Left renal pelvis (tissue), 4 donors: ENCODE measurements at places on chromosomes 16 and 17.
A peak's percentile ranks its signal among the peaks of the same experiment; 100 is the strongest.

- no peak for DNase-seq
These were observed 3.7 kb downstream of the PRSS8 start for GRCh38 chr16:31131841-31132271.

- peak; percentile 81 for DNase-seq
These were observed at the start of gene SPAG9 for GRCh38 chr17:51120739-51121619. Gene SPAG9 (minus strand): TSS chr17:51120868. CDS start chr17:51120656, 212 bp downstream.

DNA sequence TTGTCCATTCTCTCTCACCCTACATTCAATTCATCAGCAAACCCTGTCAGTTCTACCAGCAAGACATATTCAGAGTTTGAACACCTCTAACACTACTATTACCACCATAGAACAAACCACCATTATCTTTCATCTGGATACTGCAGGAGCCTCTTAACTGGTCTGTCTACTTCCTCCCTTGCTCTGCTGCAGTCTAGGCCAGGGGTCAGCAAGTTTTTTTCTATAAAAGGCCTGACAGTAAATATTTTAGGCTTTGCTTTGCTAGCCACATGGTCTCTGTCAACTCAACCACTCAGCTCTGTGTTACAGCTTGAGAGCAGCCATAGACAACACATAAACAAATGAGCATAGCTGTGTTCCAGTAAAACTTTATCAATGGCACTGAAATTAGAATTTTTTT, 13.8 kb downstream of the KCTD19 start:
- no peak for DNase-seq

DNA sequence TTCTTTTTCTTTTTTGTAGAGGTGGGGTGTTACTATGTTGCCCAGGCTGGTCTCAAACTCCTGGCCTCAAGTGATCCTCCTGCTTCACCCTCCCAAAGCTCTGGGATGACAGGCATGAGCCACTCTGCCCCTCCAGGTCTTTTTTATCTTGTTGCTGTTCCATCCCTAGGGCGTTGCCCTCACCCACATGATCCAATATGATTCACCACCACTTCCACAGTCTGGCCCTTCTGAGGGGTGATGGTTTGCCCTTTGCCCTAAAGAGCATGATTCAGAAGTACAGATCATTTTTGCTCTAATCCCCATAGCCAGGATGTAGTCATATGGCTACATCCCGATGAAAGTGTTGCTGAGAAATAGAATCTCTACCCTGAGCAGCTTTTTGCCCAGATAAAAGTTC, 18.8 kb downstream of the STX4 start:
- no peak for DNase-seq

DNA sequence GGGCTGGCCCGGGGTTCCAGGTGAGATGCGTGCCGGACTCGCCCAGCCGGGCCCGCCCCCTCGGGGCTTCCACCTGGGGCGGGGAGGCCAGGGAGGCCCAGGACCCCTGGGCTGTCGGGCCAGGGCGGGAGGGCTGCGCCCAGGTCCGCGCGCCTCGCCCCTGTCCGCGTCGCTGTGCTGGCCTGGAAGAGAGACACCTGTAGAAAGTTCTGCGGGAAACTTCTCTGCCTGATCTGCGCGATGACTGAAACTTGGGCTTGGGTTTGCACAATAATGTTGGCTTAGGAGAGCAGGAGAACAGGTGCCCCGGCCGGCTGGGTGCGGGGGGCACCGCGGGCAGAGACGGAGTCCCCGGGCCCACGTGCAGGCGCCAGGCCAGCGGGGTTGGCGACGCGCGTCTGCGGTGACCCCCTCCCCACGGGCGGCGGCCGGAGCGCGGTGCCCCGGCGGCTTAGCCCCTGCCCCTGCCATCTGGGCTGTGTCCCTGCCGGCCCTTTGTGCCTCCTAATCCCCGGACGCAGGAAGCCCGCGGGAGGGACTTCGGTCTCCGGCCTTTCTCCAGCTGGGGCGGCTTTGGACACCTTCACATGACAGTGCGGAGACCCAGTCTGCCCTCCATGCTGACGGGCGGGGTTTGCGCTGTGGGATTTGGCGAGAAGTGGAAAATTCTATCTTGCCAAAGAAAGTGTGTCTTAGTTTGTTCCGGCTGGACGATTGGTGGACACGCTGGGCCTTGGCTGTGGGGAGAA, 483 bp downstream of the LLGL2 start:
- no peak for DNase-seq

- DNase-seq: no peak
These were observed 5.7 kb downstream of the GOSR2 start for GRCh38 chr17:46928467-46929261.

DNA sequence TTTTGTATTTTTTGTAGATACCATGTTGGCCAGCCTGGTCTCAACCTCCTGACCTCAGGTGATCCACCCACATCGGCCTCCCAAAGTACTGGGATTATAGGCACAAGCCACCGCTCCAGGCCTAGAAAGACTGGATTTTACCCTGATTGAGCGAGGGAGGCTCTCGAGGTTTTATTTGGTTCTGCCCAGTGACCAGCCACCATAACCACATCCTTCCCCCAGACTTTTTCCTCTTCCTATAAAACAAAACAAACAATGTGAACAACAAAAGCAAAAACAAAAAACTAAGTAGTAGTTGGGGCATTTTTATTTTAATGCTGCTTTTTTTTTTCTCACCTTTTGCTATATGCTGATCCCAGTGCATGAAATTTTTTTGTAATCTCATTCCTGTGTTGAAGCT, 509.6 kb downstream of the MAF start:
- DNase-seq: no peak

- no peak for DNase-seq
These were observed 293.6 kb upstream of the CDH11 start for GRCh38 chr16:65415460-65415859.

DNA sequence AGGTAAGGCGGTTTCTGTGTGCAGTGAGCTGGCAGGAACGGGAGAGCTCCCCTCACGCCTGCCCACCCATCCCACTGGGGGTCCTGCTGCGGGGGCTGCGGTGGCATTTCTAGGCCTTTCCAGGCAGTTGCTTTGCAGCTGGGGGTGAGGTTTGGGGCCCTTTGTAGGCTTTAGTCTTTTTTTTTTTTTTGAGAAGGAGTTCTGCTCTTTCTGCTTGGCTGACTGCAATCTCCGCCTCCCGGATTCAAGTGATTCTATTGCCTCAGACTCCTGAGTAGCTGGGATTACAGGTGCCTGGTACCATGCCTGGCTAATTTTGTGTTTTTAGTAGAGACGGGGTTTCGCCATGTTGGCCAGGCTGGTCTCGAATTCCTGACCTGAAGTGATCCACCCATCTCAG, 11.1 kb downstream of the TSC2 start:
- DNase-seq: no peak

GRCh38 chr17:77581480-77581879, 377.0 kb upstream of the TNRC6C start:
- DNase-seq: no peak

DNA sequence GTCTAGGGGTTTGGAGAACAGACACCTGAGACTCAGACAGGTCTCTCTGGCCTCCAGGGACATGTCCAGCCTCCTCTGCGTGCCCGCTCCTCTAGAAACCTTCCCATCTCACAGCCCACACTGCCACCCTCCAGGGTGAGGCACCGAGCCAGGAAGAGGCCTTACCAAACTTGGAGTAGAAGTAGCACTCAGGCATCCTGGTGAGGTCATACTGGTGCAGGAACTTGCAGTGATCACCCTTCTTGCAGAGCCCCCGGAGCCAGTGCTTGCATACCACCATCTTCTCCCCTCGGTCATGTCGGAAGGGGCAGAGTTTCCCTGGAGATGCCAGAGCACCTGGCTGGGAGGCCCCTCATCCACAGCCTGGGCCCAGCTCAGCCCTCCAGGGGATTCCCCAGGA, 4.2 kb downstream of the CPSF4L start:
- DNase-seq: no peak

GRCh38 chr16:49498264-49498663, 124.7 kb downstream of the C16orf78 start:
- DNase-seq: no peak

DNA sequence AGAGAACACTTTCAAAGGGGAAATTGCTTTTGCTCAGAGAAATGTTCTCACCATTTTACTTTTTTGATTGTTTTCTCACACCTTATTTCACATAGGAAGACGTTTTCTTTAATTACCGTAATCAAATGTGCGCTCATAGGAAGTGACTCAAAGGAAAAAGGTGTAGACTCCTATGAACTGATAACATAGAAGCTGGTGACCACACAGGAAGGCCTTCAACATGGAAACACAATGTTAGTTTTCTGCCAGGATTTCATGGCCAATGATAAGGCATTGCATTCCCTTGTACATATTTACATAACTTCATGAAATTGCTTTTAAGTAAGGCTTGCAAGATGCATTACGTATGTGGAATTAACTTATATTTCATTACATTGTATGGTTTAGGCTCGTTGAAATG, 40.9 kb upstream of the KCNJ16 start:
- DNase-seq: no peak

GRCh38 chr16:85657996-85658395, 30.8 kb downstream of the GINS2 start:
- no peak for DNase-seq

- no peak for DNase-seq
These were observed 39.6 kb upstream of the PABPN1L start for GRCh38 chr16:88906020-88906419.

GRCh38 chr16:19841184-19841583, 43.5 kb downstream of the GPRC5B start:
- DNase-seq: no peak

- no peak for DNase-seq
These were observed 255.7 kb downstream of the RBFOX3 start for GRCh38 chr17:79355165-79355564.

DNA sequence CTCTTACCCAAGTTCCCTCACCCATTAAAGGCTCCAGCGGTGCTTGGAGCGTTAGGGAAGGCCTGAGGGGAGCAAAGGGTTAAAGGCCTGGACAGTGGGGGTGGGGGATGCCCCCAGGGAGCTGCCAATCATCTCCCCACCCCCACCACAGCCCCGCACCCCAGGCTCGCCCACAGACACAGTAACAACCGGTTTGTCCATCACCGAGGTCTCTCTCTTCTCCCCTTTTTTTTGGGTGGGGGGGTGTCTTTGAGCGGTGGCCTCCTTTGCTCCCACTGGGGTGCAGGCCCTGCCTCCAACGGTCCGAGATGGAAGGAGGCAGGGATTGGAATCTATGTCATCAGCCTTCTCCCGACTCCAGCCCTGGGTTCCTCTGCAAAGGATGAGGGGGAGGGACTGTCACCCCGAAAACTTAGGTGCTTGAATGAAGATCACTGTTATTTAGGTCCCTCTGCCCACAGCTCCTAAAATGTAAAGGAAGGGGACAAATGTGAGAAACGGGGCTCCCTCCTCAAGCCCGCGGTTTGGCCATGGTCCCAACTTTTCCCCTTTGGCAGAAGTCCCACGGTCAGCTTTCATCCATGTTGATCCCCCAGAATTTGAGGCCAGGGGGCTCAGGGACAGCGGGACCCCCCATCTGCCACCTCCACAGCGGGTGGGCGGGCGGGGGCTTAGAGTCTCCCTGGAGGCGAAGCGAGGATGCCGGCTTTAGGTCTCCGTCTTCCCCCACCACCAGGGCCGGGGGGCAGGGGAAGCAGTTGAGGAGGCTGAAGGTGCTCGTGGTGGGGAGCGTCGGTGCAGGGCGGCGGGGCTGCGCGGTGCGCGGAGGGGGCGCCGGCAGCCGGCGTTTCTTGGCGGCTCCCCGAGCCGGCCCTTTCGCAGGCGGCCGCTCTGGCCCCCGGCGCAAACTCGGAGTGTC, 1.7 kb downstream of the EPOP start:
- no peak for DNase-seq

DNA sequence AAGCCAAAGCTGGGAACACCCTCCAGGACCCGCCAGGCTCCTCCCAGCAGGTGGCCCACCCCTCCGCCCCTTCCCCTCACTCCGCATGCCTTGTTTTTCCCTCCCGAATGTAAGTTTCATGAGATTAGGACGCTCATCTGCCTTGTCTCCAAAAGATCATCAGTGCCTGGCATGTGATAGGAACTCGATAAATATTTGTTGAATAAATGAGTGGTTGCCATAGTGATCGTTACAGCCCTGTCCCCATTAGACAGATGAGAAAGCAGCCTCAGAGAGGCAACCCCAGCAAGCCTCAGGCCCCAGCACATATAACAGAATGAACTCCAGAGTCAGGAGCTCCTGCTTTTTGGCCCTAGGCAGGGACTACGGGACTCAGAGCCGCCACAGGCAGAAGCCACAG, 5.0 kb downstream of the CAMKK1 start:
- DNase-seq: no peak

GRCh38 chr17:57593739-57594462, 151.2 kb downstream of the CCDC182 start:
- DNase-seq: no peak

GRCh38 chr17:8359769-8360168, 16.7 kb downstream of the KRABD2 start:
- DNase-seq: no peak

DNA sequence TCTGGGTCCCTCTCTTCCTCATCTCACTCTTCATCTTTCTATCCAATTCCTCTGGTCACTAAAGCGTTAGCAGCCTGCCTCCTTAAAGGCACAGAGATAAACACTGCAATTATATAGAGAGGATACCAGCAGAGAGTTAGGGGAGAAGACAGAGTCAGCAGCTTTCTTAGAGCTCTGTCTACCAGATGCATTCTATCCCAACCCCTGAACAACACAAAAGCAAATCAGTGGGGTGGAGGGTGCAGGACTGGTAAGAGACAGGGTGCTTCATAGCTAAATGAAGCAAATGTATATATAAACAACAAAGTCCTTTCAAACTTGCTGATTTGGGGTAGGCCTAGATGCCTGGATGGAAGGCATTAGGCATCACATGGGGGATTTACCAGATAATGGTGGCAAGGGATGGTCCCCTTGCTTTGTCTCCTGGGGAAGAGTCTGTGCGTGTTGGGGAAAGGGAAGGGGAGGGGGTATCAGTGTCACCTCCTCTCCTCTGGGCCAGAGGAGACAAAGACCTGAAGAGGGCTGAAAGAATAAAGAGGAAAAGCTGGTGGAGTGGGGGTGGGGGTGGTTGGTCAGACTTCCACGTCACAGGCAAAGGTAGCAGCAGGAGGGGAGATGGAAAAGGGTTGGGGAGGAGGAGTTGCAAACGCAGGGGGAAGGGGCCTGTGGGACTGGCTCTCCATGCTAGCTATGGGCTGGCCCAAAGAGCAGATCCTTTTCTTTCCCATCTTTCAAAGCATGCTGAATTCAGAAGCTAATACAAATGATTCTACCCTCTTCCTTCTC, 12.0 kb downstream of the HOXB4 start:
- DNase-seq: no peak

GRCh38 chr17:4973256-4974114, 5.9 kb upstream of the SPAG7 start:
- DNase-seq: no peak

GRCh38 chr17:80829166-80829813, 162.4 kb upstream of the CHMP6 start:
- DNase-seq: no peak

- DNase-seq: no peak
These were observed 26.5 kb upstream of the LASP1NB start for GRCh38 chr17:38898812-38899348.

DNA sequence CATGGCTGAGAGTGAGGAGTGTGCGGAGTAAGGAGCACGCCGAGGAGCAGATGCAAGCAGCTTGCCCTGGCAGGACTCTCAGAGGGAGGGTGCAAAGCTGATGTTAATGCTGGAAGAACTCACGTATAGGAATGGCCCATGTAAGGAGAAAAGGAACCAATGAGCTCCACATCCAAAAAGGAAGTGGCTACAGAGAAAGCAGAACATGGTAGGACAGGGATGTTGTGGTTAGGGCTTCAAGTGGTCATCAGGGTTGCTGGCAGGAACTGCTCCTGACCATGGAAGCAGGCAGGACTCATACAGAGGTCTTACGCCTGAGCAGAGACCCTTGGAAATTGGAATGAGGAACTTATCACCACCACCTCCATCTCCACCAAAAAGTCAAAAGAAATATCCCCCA, 5.2 kb downstream of the MYO1D start:
- no peak for DNase-seq
